ENCODE measurements at places on chromosomes 12 and 14.

GRCh38 chr14:54798465-54799124 is 104.0 kb downstream of the GCH1 start:
- peaks cover 4% of the 10 kb centered on the region for H3K36me3 ChIP-seq
- no peak for DNase-seq
- H3K4me3 ChIP-seq: no peak overlapping the region
- H3K4me1 ChIP-seq: no peaks in the 10 kb centered on the region
- H3K27me3 ChIP-seq: peaks cover 10% of the 10 kb centered on the region

GRCh38 chr14:100082723-100083122 is 17.5 kb downstream of the EVL start:
- H3K36me3 ChIP-seq: peaks cover 41% of the 10 kb centered on the region
- peak overlapping the region; percentile 69 for H3K4me3 ChIP-seq

DNA sequence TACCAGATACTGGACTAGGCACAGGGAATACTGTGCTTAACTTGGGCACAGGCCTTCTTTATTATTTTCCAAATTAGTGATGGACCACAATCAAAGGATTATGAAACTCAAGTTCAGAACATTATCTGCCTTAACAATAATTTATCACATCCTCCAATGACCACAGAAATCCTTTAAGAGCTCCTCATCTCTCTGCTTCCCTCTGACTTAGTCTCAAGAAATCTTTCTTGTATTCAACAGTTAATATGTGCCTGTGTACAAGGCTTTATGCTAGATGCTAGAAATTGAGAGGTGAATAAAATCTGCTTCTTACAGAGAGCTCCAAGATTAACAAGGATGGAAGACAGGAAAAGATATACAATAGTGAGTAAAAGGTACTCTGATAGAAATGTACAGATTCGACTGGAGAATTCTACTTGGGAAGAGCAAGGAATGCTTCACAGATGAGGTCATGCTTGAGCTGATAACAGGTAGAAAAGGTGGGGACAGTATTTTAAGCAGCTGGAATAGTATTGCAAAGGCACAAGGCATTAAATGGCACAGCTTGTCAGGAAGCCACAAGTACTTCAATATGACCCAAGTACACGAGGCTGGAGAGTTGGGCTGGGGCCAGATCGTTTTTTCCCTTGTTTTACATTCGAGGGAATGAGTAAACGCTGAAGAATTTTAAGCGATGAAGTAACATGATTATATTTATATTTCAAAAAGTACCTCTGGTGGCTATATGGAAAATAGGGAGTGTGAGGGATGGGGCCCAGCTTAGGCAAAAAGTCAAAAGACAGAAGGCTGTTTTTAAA is 55.1 kb upstream of the ARID2 start:
- H3K27me3 ChIP-seq: peaks cover 3% of the 10 kb centered on the region
- H3K27ac ChIP-seq: no peak overlapping the region
- no peak for DNase-seq
- no peaks in the 10 kb centered on the region for H3K36me3 ChIP-seq

DNA sequence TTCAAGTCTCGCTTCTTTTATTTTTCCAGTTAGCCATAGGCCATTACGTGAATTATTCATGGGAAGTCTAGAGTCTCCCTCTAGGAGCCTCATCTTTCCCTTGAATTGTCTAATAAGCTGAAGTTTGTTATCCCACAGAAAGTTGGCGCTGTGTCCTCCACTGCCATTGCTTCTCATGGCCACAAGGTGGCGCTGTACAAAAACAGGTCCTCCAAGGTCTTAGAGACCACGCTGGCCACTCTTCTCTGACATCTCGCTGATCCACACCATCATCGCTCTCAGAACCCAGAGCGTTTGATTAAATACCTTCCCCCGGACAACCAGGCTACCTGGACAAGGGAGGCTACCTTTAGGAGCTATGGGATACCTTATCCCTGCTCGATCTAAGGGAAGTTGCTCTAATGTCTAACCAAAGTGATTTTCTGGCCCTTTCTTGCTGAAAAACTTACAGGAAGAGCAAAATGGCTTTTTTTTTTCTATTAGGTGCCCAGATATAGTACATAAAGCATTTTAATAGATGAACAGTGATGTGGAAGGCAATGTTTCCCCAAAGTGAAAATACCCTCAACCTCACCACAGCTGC is 110.0 kb downstream of the CCDC60 start:
- no peaks in the 10 kb centered on the region for H3K4me1 ChIP-seq
- H3K27me3 ChIP-seq: peaks cover 13% of the 10 kb centered on the region
- no peaks in the 10 kb centered on the region for H3K36me3 ChIP-seq
- no peak overlapping the region for H3K27ac ChIP-seq

- no peak for DNase-seq
- H3K4me1 ChIP-seq: no peaks in the 10 kb centered on the region
- H3K36me3 ChIP-seq: peaks cover 2% of the 10 kb centered on the region
- H3K27me3 ChIP-seq: peaks cover 10% of the 10 kb centered on the region
- no peak overlapping the region for H3K27ac ChIP-seq
- H3K4me3 ChIP-seq: no peak overlapping the region
These were observed 29.2 kb upstream of the CAPRIN2 start for GRCh38 chr12:30783946-30784345.

- no peaks in the 10 kb centered on the region for H3K36me3 ChIP-seq
- no peaks in the 10 kb centered on the region for H3K4me1 ChIP-seq
- H3K4me3 ChIP-seq: no peak overlapping the region
- DNase-seq: no peak
These were observed 53.7 kb downstream of the TMTC2 start for GRCh38 chr12:82740129-82741000.

DNA sequence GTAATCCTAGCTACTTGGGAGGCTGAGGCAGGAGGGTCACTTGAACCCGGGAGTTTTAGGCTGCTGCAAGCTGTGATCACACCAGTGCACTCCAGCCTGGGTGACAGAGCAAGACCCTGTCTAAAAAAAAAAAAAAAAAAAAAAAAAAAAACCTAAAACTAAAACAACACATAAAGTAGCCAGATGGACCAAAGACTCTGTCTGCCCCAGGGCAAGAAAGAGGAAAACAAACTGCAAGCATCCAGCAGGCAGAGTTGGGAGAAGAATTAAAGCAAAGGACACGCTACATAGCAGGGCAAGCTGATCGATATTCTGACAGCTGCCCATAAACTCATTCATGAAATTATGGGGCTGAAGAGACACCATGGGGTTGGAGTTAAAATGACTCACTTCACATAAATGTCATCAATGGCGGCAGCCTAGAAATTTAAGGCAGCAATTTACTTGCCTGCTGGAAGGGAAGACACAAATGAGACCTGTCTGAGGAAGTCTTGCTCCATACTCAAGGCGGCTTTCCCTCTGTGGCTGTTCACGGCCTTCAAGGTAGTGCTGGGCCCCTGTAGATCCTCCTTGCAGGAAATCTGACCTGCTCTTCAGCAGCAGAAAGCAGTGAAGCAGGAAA is 259.1 kb upstream of the FKBP4 start:
- DNase-seq: no peak
- H3K36me3 ChIP-seq: no peaks in the 10 kb centered on the region
- H3K27me3 ChIP-seq: no peaks in the 10 kb centered on the region

DNA sequence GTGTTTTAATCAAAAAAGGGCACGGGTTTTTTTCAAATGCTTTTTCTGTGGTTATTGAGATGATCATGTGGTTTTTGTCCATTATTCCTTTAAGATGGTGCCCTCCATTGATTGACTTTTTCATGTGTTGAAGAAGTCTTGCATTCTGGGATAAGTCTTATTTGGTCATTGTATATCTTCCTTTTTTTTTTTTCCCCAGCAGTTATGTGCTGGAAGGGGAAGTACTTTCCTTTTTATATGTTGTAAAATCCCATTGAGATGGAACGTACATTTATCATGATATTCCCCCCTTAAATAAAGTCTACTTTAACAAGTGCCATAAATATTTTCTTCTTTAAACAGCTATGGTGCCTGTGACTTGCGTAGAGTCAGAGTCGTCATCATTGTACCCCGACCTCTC is 24.8 kb upstream of the MUCL1 start:
- H3K4me3 ChIP-seq: no peak overlapping the region
- H3K27ac ChIP-seq: no peak overlapping the region
- no peaks in the 10 kb centered on the region for H3K27me3 ChIP-seq
- peaks cover 6% of the 10 kb centered on the region for H3K4me1 ChIP-seq
- no peak for DNase-seq

- H3K4me1 ChIP-seq: no peaks in the 10 kb centered on the region
- H3K27me3 ChIP-seq: peaks cover 7% of the 10 kb centered on the region
- no peak overlapping the region for H3K4me3 ChIP-seq
- no peak overlapping the region for H3K27ac ChIP-seq
- DNase-seq: no peak
- H3K36me3 ChIP-seq: no peaks in the 10 kb centered on the region
These were observed 60.6 kb downstream of the PTPRB start for GRCh38 chr12:70576341-70577282.

DNA sequence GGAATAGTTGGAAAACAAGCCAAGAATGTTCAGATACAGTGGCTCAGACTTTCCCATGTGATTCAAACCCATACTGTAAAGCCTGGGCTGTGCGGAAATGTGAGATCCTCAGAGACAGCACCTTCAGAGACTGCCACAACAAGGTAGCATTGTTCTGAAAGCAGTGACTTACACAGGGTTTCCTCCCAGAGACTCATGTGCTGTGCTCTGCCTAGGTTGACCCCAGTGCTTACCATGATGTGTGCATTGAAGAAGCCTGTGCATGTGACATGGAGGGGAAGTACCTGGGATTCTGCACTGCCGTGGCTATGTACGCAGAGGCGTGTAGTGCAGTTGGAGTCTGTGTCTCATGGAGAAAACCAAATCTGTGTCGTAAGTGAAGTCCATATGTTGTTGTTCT is 219.4 kb downstream of the LRRK2 start:
- no peaks in the 10 kb centered on the region for H3K36me3 ChIP-seq
- no peak overlapping the region for H3K27ac ChIP-seq
- no peak overlapping the region for H3K4me3 ChIP-seq
- no peaks in the 10 kb centered on the region for H3K4me1 ChIP-seq

All from activated naive CD4-positive, alpha-beta T cell treated with anti-CD3 and anti-CD28 coated beads for 36 hours (primary cell).